Large intestine (tissue), 12 donors: ENCODE measurements at places on chromosomes 3 and 15.
A peak's percentile ranks its signal among the peaks of the same experiment; 100 is the strongest.

DNA sequence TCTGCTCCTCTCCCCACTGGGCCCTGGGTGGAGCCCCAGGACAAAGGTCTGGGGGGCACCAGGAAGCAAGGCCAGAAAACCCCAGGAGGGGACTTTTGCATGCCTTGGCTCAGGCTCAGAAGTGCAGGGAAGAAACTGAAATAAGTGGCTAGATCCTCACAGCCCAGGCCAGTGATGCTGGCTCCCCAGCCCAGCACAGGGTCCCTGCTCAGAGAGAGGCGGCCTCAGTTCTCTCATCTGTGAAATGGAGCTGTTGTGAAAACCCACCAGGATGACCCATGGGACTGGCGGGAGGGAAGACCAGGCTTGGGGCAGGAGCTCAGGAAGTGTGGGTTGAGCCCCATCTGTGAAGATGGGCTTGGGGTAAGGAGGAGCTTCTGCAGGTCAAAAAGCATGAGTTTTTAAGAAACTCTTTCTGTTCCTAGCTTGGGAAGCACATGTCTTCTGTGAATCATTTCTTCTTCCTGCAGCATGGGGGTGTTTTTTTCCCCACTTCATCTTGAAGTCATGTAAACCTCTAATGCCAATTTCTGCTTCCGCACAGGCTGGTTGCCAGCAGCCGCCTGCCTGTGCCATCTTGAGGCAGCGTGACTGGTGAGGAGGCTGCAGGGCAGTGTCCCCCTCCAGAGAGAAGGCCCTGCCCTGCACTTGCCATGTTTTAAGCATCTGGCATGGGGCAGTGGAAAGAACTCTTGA lies 118.6 kb downstream of the SMAD6 start:
- peak; percentile 63 for DNase-seq

- DNase-seq: no peak
These were observed 25.1 kb downstream of the FSTL1 start for GRCh38 chr3:120425572-120426250.

DNA sequence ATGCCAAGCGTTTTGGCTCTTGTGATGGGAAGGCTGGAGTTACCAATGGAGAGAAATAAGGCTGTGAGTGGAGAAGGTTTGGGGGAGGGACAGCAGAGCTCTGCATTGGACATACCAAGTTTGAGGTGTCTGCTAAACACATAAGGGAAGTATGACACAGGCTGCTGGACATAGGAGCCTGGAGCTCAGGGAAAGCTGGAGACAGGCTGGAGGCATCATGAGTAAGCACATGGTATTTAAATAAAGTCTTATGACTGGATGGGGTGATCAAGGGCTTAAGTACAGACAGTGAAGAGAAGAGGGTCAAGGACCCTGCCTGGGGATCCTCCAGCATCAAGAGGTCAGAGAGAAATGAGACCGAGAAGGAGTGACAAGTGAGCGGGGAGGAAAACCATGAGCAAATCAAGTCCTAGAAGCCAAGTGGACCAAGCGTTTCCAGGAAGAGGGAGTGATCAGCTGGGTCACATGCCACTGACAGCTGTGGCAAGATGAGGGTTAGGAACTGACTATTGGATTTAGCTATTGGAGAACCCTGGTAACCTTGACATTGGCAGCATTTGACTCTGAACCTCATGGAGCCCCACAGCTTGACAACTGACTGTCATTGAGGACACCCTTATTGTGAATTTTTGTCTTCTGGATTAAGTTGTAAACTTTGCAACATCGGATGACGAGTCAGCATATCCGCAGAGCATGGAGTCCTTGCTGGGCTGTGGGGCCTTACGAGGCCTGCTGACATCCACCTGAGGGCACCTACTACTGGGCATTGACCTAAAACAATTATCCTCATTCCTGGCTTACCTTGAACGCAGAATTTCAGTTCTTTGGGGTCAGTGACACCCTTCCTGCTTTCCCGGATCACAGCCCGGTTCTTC lies 78.7 kb upstream of the ETV5 start:
- DNase-seq: no peak

- no peak for DNase-seq
These were observed 43.1 kb upstream of the SH3BP5 start for GRCh38 chr3:15375461-15376000.

DNA sequence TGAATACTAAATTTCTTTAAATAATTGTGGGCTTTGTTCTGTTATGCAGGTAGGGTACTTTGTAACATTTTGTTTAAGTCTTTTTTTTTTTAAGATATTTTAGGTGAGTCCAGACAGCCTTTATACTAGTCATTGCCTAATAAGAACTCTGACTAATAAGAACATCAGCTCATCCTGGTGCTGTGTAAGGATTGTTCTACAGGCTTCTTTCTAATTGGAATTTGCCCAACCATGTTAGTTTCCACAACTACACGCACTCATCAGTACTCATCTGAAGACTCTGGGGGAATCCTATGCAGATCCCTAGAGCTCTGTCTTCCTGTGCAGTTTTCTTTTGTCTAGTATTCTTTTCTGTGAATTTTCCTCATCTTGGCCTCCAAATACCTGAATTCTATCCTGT lies 741.8 kb downstream of the IGSF11 start:
- no peak for DNase-seq

GRCh38 chr3:197495059-197495455 lies 60.7 kb downstream of the BDH1 start:
- no peak for DNase-seq
